ENCODE measurements at places on chromosomes 2 and 18.
A peak's percentile ranks its signal among the peaks of the same experiment; 100 is the strongest.

GRCh38 chr2:117948615-117949014 is 65.3 kb downstream of the CCDC93 start:
- no peaks in the 10 kb centered on the region for H3K4me1 ChIP-seq
- DNase-seq, result no peak
- no peak overlapping the region for H3K4me3 ChIP-seq

DNA sequence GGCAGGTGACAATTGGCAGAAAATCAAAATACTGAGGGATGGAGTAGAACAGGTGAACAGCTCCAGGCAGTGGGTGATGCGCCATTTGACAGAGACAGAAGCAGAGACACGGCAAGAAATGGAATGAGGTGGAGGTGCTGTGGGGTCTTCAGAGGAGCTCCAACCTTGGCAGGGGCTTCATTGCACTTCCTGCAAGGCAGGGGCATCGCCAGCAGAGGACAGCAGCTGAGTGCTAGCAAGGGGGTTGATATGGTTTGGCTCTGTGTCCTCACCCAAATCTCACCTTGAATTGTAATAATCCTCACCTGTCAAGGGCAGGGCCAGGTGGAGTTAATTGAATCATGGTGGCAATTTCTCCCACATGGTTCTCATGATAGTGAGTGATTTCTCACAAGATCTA is 42.8 kb downstream of the CCDC68 start:
- DNase-seq, result no peak
- H3K27ac ChIP-seq, result no peak overlapping the region
- peaks cover 2% of the 10 kb centered on the region for H3K27me3 ChIP-seq
- no peak overlapping the region for H3K4me3 ChIP-seq
- H3K4me1 ChIP-seq, result no peaks in the 10 kb centered on the region

DNA sequence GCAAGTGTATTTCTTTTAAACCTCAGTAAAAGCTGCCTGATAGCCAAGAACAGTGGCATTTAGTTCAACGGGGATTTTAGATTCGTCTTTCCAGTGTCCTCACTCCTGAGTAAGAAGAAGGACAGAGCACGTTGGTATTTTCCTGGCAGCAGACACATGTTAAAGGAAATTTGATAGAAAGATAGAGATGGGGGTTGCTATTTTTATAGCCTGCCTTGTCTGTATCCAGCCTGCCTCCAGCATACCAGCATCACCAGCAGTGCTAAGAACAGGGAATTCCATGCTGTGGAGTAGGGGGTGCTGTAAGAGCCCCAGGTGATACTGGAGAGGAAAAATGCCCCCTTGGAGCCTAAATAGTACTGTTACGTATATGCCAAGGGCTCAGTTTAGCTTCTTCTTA is 1.1 kb upstream of the SMYD1 start:
- no peaks in the 10 kb centered on the region for H3K27me3 ChIP-seq
- no peak overlapping the region for H3K4me3 ChIP-seq
- no peak overlapping the region for H3K27ac ChIP-seq
- no peak for DNase-seq
- no peaks in the 10 kb centered on the region for H3K36me3 ChIP-seq

- no peaks in the 10 kb centered on the region for H3K27me3 ChIP-seq
- no peaks in the 10 kb centered on the region for H3K4me1 ChIP-seq
- peaks cover 39% of the 10 kb centered on the region for H3K36me3 ChIP-seq
- DNase-seq, result no peak
- H3K27ac ChIP-seq, result no peak overlapping the region
- no peak overlapping the region for H3K4me3 ChIP-seq
Observed at GRCh38 chr2:233171344-233171743, 80.1 kb upstream of the ATG16L1 start.

DNA sequence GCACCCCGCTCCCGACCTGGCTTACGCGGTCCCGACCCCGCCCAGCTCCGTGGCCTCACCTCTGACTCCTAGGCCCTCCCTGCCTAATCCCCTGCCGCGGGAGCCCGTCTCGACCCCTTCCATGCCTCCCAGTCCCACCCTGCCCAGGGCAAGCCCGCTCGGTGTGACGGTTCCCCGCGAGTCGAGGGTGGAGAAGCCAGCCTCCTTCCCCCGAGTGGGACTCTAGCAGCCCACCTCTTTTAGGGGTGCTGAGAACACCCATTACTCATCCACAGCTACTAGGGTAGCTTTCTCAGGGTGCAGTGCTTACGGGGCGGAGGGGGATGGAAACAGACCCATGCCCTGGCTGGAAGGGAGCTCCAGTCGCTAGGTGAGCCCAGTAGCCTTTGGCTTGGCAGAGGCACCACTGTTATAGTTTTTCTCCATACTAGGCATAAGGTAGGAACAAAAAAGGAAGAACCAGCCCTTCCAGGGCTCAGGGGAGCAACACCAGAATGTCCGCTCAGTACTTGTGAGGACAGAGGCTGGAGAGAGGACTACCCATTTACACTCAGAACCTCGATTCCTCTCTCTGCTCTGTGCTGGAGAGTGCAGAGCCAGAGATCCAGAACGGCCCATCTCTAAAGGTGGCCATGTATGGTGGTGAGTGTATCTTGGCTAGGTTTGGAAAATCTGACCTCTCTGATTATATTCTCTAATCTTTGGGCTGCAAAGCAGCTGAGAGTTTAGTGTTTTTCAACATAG is 606 bp downstream of the AGBL5 start:
- H3K27ac ChIP-seq, result peak overlapping the region; percentile 69
- peaks cover 28% of the 10 kb centered on the region for H3K36me3 ChIP-seq
- no peak for DNase-seq
- peak overlapping the region; percentile 93 for H3K4me3 ChIP-seq
- H3K4me1 ChIP-seq, result peaks cover 29% of the 10 kb centered on the region

DNA sequence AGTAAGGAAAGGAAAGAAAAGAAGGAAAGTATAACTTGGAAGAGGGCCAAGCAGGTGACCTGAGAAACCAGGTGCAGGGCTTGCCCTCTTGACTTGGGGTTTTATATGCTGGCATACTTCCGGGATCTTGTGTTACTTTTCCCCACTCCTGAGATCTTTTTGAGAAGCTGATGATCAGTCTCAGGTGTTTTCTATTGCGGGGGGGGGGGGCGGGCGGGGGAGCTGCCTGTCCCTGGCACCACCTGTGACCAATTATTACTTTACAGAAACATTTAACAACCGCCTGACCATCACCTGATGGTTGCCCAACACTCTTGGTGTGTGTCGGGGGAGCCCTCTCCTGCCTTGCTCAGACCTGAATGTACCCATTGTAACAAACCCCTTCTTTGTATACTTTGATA is 6.9 kb upstream of the CASP10 start:
- H3K4me3 ChIP-seq, result no peak overlapping the region
- H3K27ac ChIP-seq, result no peak overlapping the region
- peaks cover 20% of the 10 kb centered on the region for H3K4me1 ChIP-seq

DNA sequence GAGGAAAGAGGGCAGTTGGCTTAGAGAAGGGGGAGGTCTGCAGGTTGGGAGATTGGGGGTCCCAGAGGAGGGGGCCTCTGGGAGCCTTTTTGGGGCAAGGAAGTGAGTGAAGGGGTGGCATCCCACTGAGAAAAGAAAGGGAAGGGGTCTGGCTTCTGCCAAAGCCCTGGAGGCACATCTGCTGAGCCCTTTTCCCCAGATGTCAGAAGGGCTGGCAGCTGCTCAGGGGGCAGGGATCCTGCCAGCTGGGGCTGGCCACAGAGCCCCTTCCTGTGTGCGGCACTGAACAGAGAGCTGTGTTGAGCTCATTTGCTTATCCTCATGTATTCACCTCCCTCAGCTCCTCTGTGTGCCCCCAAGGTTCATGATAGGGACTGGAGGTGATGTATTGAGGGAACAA is 54.5 kb downstream of the APOB start:
- no peaks in the 10 kb centered on the region for H3K27me3 ChIP-seq
- DNase-seq, result no peak
- H3K36me3 ChIP-seq, result no peaks in the 10 kb centered on the region
- no peak overlapping the region for H3K27ac ChIP-seq

DNA sequence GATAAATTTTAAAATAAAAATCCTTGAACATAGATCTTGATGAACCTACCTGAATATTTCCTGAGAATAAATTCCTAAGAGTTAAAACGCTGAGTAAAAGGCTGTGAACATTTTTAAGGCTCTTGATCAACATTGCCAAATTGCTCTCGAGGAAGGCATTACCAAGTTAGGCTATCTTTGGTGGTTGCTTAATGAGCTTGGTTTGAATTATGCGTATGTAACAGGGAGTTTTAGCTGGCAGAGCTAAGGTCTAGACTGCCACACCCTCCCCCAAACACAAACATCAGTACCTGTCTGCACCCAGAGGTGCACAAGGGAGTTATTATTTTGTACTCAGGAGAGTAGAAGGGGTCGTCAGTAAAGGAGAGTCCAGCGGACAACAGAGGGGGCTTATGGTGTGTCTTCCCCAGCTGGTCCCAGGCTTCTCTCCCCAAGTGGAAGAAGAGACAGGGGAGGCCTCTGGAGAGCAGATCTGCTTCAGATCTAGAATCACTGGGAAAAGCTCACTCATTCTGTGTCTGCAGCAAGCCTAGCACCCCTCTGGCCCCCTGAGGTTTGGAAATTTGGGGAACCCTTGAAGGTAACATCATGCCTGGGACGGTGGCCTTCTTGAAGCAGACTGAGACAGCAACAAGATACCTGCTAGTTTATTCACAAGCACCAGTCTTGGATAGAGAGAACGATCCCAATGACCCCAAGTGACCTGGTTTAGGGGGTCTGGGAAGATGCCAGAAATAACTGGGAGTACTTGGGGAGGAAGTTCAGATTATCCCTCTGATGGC is 197.2 kb upstream of the ID2 start:
- DNase-seq, result no peak
- H3K36me3 ChIP-seq, result peaks cover 11% of the 10 kb centered on the region
- H3K4me1 ChIP-seq, result peaks cover 90% of the 10 kb centered on the region
- no peak overlapping the region for H3K4me3 ChIP-seq
- H3K27ac ChIP-seq, result no peak overlapping the region

DNA sequence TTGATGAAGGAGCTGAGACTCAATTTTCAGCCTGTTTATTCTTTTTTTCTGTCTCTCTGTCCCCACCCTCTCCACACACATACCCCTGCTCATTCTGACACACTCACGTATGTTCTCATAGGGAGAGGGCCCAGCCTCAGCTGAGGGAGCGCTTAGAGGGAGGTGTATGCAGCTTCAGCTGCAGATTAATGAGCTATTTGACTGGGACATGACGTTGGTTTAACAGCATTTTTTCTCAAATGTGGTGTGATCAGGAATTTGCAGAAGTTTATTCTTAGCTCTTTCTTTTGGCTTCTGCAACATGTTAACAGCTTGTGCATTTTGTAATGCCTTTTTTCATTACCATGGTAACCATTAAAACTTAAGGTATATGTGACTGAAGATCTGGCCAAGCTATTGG is 1547.1 kb upstream of the PIK3C3 start:
- no peak for DNase-seq
- H3K27me3 ChIP-seq, result no peaks in the 10 kb centered on the region
- H3K36me3 ChIP-seq, result no peaks in the 10 kb centered on the region
- no peak overlapping the region for H3K4me3 ChIP-seq

Data from activated naive CD8-positive, alpha-beta T cell treated with anti-CD3 and anti-CD28 coated beads, Interleukin-2, amount 50 U/mL, for 24 hours (primary cell).